ENCODE measurements at places on chromosomes 1 and 21. TPM values are rescaled to one million over a fixed set of nuclear protein-coding genes. Genes with fewer than 3 reads are reported as not detected.

GRCh38 chr1:160520999-160521398, 2.1 kb downstream of the SLAMF6 start:
- no peak for DNase-seq
- H3K4me1 ChIP-seq = no peaks in the 10 kb centered on the region
- no peaks in the 10 kb centered on the region for H3K27me3 ChIP-seq
- H3K27ac ChIP-seq = no peak overlapping the region
- no peaks in the 10 kb centered on the region for H3K36me3 ChIP-seq

DNA sequence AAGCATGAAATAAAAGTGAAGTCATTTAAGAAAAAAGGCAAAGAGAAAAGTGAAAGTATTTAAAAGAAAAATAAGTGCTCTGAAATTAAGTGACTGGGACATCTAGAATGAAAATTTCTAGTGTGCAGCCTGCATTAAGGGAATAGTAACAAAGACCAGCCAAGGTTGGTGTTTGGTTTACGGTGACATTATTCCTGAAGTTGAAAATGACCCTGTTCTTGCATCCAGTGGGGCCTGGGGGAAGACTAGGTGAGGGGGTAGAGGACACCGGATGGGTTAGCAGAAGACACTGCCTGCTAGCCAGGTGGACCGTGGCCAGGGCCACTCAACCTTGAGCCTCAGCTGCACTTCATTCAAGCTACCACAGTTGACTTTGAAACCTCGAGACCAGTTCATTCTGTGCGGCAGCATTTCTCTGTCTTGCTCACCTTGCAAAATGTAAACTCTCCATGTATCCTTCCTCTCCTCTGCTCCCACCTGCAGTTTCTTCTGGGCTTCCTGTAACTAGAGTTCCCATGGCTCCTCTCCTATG, 14.3 kb upstream of the KCNK1 start:
- H3K27me3 ChIP-seq = no peaks in the 10 kb centered on the region
- H3K36me3 ChIP-seq = no peaks in the 10 kb centered on the region
- no peak overlapping the region for H3K4me3 ChIP-seq
- H3K27ac ChIP-seq = no peak overlapping the region

GRCh38 chr21:41957991-41958766, 4.4 kb upstream of the C2CD2 start:
- no peak overlapping the region for H3K4me3 ChIP-seq
- H3K27ac ChIP-seq = peak overlapping the region; percentile 60
- DNase-seq = peak; percentile 62
- H3K27me3 ChIP-seq = no peaks in the 10 kb centered on the region

DNA sequence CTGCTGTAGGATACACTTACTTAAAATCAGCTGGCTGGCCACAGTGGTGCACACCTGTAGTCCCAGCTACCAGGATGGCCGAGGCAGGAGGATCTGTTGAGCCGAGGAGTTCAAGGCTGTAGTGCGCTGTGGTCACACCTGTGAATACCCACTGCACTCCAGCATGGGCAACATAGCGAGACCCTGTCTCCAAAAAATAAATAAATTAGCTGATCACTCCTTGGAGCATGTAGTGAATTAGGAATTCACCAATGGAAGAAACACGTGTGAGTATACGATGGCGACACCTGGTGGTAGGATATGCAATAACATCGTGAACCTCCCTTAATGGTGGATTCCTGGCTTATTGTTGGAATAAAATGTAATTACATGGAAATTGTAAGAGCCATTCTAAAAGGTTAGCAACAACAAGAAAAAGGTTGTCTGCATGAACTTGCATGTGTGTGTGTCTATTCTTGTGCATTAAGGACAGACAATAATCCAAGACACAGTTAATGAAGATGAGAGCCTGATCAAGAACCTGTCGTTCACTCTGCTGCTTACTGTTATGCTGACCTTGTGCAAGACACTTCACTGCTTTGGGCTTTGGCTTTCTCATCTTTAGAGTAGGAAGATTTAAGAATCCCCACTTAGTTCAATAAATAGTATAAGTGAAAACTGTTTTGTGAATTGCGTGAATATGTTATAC, 38.6 kb upstream of the COX20 start:
- no peak for DNase-seq
- H3K27me3 ChIP-seq = no peaks in the 10 kb centered on the region
- H3K4me1 ChIP-seq = no peaks in the 10 kb centered on the region
- H3K27ac ChIP-seq = no peak overlapping the region
- H3K36me3 ChIP-seq = no peaks in the 10 kb centered on the region

DNA sequence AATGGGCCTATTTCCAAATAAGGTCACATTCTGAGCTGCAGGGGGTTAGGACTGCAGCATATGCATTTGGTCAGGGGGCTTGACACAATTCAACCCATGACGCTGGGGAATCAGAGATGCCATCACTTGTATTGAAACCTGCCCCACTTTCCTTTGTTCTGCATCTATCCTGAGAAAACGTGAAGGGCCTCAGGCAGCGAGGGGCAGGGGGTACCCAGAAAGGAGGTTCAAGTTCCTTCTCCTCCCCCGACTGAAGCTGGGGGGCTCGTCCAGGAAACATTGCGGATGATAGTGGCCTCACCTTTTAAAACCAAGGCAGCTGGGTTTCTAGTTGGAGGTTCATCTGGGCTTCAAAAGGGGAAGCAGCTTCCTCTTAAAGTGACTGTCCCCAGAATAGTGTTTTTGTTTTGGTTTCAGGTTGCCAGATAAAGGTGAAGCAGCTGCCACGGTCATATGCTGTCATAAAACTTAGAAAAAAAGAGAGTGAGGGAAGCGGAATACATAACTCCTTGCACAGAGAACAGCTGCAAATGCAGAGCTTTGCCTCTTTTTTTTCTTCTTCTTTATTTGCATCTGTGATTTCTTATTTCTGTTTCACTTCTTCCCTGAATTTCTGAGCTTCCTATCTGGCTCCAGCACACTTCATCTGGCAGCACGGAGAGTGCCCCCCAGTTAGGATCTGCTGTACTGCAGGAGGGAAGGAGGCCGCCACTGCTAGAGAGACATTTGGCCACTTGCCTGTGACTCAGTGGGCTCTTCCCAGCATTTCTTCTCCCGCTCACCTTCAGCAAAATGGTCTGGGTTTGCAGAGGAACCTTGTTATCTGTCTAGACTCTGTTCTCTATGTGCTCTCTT, 142.0 kb downstream of the AJAP1 start:
- no peak for DNase-seq
- H3K27me3 ChIP-seq = no peaks in the 10 kb centered on the region
- H3K4me1 ChIP-seq = no peaks in the 10 kb centered on the region
- no peak overlapping the region for H3K4me3 ChIP-seq

DNA sequence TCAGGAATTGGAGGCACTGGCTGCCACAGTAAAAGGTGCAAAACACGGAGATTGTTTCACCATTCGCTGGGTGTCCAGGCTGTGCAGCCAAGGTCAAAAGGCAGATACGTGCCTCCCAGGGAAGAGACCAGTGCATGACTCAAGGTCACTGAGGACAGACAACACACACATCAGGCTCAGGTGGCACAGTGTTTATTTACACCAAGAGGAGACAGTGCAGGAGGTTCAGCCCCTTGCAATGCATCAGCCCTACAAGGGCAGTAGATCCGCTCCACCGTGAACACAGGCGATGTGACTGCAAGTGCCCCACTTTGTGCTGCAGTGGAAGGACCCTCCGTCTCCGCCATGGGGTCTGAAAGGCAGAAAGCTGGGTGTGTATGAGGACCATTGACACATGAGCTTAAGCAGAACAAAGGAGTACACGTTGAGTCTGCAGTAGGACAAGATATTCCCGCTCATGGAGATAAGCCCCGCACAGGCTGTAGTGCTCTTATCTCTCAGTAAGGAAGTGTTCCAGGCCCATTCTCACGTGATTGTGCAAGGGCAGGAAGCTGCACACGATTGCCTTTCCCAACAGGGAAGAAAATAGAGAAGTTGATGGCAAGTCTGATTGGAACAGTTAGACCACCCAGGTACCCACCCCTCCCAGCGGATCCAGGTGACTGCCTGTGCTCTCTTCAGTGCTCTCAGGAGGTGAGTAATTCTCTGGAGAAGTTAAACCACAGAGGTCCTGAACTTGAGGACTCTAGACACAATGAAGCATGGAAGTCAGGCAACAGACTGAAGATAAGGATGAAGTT, 37.5 kb upstream of the QSOX1 start:
- no peaks in the 10 kb centered on the region for H3K36me3 ChIP-seq
- no peak overlapping the region for H3K27ac ChIP-seq
- H3K4me1 ChIP-seq = no peaks in the 10 kb centered on the region
- no peak overlapping the region for H3K4me3 ChIP-seq

DNA sequence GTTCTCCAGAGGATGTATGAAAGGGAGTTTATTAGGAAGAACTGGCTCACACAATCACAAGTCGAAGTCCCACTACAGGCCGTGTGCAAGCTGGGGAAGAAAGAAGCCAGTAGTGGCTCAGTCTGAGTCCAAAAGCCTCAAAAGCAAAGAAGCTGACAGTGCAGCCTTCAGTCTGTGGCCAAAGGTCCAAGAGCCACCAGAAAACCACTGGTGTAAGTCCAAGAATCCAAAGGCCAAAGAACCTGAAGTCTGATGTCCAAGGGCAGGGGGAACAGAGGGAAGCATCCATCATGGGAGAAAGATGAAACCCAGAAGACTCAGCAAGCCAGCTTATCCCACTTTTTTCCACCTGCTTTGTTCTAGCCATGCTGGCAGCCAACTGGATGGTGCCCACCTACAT, 21.4 kb upstream of the CEP350 start:
- no peak overlapping the region for H3K4me3 ChIP-seq
- H3K36me3 ChIP-seq = no peaks in the 10 kb centered on the region
- DNase-seq = no peak
- H3K27me3 ChIP-seq = no peaks in the 10 kb centered on the region

DNA sequence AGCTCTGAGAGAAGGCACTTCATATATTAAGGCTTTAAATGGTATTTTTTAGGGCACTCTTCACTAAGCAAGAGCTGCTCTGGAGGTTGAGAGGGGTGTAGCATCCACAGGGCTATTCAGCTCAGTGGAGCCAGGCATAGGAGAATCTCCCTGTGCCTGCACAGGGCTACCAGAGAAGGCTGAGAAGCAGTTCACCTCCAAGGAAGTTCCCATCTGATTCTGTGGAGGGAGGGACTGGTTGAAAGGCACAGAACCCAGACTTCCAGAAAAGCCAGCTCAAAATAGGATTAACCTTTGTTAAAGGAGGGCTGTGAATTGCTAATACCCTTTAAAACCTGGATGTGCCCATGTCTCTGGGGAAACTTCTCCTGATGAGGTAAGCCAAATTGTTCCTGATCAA, 304.5 kb downstream of the TTLL7 start:
- H3K27ac ChIP-seq = no peak overlapping the region
- H3K4me1 ChIP-seq = peaks cover 8% of the 10 kb centered on the region
- H3K27me3 ChIP-seq = no peaks in the 10 kb centered on the region
- DNase-seq = no peak
- H3K36me3 ChIP-seq = no peaks in the 10 kb centered on the region

DNA sequence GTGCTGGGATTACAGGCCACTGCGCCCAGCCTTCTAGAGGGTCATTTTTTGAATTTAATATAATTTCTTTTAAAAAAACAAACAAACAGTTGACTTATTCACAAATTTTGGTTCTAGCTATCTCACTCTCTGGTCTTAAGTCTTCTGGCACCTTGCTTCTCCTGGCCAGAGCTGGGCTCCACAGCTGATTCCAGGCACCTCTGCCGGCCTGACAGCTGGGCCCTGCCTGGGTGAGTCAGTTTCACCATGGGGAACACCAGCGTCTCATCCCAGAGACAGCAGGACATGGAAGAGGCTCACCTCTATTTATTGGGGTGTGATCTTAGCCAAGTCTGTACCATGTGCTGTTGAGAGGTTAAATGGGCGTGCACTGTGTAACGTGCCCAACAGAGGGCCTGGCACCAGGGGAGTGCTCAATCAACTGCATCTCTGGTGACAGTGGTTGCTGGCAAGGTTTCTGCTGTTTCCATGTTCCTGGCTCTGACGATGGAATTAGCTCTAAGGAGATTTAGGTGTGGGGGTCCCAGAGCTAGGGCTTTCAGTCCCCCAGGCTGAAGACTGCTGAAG, 956 bp downstream of the CPLANE2 start:
- H3K27me3 ChIP-seq = no peaks in the 10 kb centered on the region
- peaks cover 11% of the 10 kb centered on the region for H3K4me1 ChIP-seq
- H3K27ac ChIP-seq = peak overlapping the region; percentile 76

GRCh38 chr1:30707412-30708360, 15.7 kb downstream of the MATN1 start:
- DNase-seq = peak; percentile 76
- H3K27me3 ChIP-seq = no peaks in the 10 kb centered on the region
- no peak overlapping the region for H3K27ac ChIP-seq
- H3K4me3 ChIP-seq = no peak overlapping the region

DNA sequence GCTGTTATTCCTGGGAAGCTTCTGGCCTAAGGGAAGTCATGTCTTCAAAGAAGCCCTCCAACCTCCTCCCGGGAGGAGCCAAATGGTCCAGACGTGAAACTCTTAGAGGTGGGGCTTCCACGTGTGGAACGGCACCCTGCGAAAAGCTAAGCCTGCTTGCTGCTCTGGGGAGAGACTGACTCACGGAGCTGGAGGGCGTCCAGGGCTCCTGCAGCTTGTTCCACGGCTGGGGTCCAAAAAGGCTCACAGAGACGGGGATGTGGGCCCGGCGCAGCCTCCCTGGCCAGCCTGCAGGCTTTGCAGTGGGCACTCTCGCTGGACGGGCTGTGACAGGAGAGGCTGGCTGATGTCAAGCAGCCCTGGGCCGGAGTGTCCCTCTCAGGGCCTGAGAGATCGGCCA, 105.1 kb downstream of the COLGALT2 start:
- H3K27me3 ChIP-seq = no peaks in the 10 kb centered on the region
- H3K4me1 ChIP-seq = peaks cover 9% of the 10 kb centered on the region
- DNase-seq = peak; percentile 68
- no peaks in the 10 kb centered on the region for H3K36me3 ChIP-seq
- H3K4me3 ChIP-seq = no peak overlapping the region

DNA sequence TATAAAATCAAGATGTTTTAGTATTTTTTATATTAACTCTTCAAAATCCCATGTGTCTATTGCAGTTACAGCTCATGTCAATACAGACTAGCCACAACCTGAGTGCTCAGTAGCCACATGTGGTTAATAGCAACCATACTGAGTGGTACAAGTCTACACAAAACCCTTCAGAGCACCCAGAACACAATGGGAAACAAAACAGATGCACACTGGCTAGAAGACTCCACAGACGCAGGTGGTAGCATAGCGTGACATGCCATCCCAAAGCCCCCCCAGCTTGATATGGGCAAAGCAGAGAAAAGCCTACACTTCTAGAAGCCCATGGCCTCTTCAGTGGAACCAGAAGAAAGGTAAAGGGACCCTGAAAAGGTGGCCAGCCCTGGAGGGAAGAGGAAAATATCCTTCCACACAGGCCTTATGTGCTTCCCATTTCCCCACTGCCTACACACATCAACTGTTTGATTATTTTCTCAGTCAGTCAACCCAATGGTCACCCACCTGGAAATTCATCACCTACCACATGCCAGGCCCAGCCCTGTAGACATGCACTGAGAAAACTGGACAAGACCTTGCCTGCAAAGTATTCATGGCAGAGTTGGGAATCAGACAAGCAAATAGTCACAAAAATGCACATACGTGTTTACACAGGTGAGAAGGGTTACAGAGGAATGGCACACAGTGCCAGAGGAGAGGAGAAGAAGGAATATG, 175.0 kb downstream of the VAV3 start:
- no peaks in the 10 kb centered on the region for H3K27me3 ChIP-seq
- no peaks in the 10 kb centered on the region for H3K4me1 ChIP-seq
- DNase-seq = no peak
- no peak overlapping the region for H3K27ac ChIP-seq
- no peaks in the 10 kb centered on the region for H3K36me3 ChIP-seq

Gene EPHB2
- not detected for total RNA-seq

Gene KLHL21
- total RNA-seq = 277 TPM

Gene ITLN1
- total RNA-seq = not detected

Gene ZNF648
- 0.07 TPM for total RNA-seq

Gene ERG
- total RNA-seq = 7.0 TPM

Gene HPCAL4
- 9.0 TPM for total RNA-seq

All from gastrocnemius medialis (tissue), 4 donors.